Osteoblast (primary cell): ENCODE measurements at places on chromosomes 4 and X. TPM values are rescaled to one million over a fixed set of nuclear protein-coding genes. Genes with fewer than 3 reads are reported as not detected.

DNA sequence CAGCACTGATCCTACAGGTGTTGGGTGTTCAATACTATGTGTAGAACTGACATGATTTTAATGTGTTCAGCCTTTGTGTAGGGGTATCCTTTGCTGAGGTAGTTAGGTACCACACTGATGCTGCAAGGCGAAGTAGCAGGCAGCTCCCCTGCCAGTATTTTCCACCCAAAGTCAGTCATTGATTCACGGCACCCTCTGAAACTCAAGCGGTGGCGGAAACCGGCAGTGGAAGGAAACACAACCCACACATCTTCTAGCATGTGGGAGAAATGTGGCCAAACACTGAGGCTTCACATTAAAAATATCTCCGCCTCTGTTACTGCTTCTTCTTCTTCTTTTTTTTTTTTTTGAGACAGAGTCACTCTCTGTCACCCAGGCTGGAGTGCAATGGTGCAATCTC, 126.3 kb downstream of the AASDH start:
- H3K27ac ChIP-seq: no peak overlapping the region
- no peaks in the 10 kb centered on the region for H3K36me3 ChIP-seq
- no peaks in the 10 kb centered on the region for H3K27me3 ChIP-seq
- DNase-seq: no peak
- H3K4me1 ChIP-seq: no peaks in the 10 kb centered on the region

- no peak overlapping the region for H3K4me3 ChIP-seq
- no peaks in the 10 kb centered on the region for H3K36me3 ChIP-seq
- no peak for DNase-seq
- no peak overlapping the region for H3K27ac ChIP-seq
- peaks cover 16% of the 10 kb centered on the region for H3K4me1 ChIP-seq
These were observed 77.8 kb upstream of the SH3RF1 start for GRCh38 chr4:169348541-169348940.

- peak overlapping the region; percentile 12 for H3K4me3 ChIP-seq
- no peak overlapping the region for H3K27ac ChIP-seq
- H3K4me1 ChIP-seq: no peaks in the 10 kb centered on the region
These were observed 52.9 kb downstream of the TRIM2 start for GRCh38 chr4:153257151-153257620.

DNA sequence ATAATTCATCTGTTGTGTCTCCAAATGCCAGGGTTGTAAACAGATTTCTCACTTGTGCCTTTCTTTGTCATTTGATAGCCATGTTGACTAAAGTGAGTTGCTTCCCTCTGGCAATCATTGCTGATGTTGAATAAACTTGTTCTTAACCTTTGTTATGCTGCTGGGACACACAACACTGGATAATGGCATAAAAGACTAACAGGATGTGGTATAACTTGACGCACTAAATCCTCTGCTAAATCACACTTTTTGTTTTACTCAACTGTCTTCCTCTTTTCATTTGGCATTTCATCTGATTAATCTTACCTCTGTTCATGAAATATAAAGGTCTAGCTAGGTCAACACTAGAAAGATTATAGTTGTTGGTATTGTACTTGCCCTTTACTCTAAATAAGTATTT, 17.6 kb upstream of the CXCL5 start:
- no peak overlapping the region for H3K27ac ChIP-seq
- no peaks in the 10 kb centered on the region for H3K27me3 ChIP-seq
- no peak for DNase-seq
- no peak overlapping the region for H3K4me3 ChIP-seq
- H3K4me1 ChIP-seq: no peaks in the 10 kb centered on the region

GRCh38 chr4:37537484-37537883, 148.7 kb downstream of the RELL1 start:
- H3K4me1 ChIP-seq: no peaks in the 10 kb centered on the region
- no peak overlapping the region for H3K4me3 ChIP-seq
- no peak for DNase-seq
- H3K27me3 ChIP-seq: no peaks in the 10 kb centered on the region

NXF2B gene
- total RNA-seq: not detected in 2 replicates

DNA sequence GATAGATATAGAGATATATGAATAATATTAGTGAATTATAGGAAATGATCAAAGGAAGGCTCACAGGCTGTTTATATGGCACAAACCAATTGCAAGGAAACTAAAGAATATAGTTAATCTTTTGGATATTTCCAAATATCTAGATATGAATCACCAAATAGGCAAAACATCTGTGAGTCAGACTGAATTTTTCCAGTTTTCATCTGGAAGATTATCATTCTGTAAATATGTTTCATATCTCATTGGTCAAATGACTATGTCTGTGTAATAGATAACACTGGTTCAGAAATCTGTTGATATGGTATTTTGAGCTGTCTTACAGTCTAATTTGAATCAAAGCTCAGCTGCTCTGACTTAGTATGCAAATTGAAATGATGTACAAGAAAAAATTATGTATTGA, 303.6 kb downstream of the FAM133A start:
- no peaks in the 10 kb centered on the region for H3K36me3 ChIP-seq
- no peak overlapping the region for H3K27ac ChIP-seq
- no peak overlapping the region for H3K4me3 ChIP-seq
- H3K27me3 ChIP-seq: no peaks in the 10 kb centered on the region
- no peaks in the 10 kb centered on the region for H3K4me1 ChIP-seq
- no peak for DNase-seq

SPIN4 gene
- 4.7 and 5.9 TPM in 2 replicates for total RNA-seq

- H3K4me3 ChIP-seq: no peak overlapping the region
- no peaks in the 10 kb centered on the region for H3K4me1 ChIP-seq
- H3K36me3 ChIP-seq: no peaks in the 10 kb centered on the region
- no peak overlapping the region for H3K27ac ChIP-seq
- no peak for DNase-seq
- H3K27me3 ChIP-seq: no peaks in the 10 kb centered on the region
These were observed 131.4 kb upstream of the CTSO start for GRCh38 chr4:156085100-156085499.

GRIA2 gene
- under 0.01 TPM in 1 of 2 replicates, not detected in the other for total RNA-seq

C1QTNF7 gene
- under 0.01 and 0.72 TPM in 2 replicates for total RNA-seq

UGT2B15 gene
- not detected in 2 replicates for total RNA-seq
